ENCODE measurements at places on chromosomes 5 and 9.

DNA sequence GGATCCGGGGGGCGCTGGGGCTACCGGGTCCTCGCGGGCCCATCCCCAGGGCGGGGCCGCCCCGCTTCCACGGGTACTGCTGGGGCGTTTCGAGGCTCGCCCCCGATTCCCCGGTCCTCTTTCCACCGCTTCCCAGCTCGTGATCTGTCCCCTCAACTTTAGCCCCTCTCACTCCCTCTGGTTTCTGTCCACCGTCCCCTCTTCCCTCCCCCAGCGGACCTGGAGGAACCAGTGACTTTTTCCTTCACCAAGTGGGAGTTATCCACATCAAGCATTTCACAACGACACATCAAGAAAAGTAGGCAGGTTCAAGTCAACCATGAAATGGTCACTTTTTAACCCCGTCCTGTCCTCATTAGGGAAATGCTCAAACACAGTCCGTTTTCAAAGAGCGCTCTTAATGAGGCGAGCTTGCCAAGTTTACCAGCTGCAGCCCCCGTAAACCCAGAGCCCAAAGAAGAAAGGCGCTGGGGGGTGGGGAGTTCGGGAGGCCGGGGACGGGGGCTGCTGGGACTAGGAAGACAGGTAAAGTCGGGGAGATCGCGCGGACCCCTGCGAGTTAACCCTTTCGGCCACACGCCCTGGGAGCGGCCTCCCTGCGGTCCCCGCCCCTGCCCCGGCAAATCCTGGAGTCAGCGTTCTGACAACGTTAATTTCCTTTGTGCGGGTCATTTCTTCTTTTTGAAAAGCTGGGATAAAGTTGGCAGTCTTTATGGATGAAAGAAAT, 2.1 kb upstream of the NFIB start:
- DNase-seq: no peak

- no peak for DNase-seq
These were observed 75.0 kb downstream of the ADAMTS12 start for GRCh38 chr5:33816791-33817190.

DNA sequence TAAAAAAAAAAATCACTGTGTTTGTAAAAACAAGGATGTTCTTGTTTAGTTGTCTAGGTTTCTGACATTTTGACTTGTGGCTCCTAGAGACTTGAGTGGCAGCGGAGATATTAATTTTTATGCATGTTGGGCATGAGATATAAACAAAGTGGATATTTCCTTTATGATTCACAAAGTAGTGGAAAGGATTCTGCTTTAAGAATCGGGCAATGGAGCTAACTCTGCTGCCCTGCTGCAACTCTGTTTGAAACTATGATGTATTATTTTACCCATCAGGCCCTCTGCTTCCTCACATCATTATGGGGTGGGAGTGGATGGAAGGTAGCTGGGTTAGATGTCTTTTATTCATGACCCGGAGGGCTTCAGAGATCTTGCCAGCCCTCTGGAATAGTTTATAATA, 94.1 kb upstream of the CD180 start:
- DNase-seq: no peak

DNA sequence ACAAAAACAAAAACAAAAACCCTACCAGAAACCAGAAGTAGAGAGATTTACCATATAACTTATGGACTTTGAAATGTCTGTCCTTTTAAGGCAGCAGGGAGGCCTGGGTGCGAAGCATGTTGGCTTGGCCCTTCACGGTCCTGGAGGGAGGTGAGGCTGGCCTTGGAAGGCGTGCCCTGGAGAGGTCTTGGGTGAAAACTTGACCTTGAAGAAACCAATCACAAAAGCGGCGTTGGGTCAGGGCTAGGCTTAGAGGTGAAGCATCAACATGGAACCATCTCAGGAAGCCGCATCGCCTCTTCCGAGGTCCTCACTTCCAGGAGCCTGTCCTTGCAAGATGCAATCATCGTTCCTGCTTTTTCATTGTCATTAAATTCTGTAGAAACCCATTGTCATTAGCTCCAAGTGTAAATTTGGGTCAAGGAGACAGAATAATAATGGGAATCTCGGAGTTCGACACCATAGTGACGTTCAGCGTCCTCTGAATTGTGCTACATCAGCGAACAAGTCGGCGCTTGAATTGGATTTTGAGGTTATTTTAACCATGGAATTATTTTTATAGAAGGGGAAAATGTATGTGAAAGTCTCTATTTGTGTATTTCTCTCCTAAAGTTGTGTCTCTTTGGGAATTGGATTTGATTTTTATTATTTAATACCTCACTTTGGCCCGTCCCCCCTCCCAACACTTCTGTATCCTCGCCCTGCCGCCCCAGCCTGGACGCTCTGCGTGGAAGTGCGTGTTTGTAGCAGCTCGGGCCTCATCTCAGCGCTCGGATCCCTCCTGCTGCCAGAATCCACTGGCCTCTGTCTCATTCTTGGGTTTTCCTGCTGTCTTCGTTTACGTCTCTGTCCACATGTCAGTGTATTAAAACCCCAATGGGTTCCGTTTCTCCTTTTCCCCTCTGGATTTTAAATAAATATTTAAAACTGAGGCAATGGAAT, 11.1 kb upstream of the ORM1 start:
- no peak for DNase-seq

- DNase-seq: no peak
These were observed 332.0 kb downstream of the TMEM161B start for GRCh38 chr5:87936667-87937066.

GRCh38 chr9:99176527-99177013, 45.2 kb downstream of the ALG2 start:
- DNase-seq: no peak

DNA sequence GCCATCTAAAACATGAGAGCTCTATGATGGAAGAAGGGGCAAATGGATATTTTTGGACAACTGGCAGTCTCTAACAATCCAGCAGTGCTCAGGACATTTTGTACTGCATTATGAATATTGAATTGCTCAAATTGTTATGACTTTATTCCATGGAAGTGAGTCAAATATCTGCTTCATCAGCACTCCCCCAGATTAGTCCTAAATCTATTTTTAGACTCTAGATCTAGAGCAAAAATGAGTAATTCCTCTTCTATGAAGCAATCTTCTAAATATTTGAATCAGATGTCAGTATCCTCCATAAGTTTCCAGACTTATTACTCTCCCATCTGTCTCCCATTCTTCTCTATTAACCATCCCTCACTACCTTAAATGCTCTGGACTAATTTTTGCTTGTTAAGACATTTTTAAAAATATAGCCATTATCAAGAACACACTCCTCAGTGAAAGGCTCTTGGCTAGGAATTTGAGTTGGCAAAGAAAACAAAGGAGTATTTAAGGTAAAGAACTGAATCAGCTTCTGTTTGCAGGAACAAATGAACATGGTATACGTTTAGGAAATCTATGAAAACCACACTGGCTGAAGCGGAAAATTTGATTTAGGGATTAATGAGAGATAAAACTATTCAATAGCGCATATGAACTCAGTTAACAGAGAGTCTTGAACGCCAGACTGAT, 300.9 kb downstream of the MCTP1 start:
- DNase-seq: no peak

- DNase-seq: no peak
These were observed 10.0 kb upstream of the KIF12 start for GRCh38 chr9:114109124-114109523.

DNA sequence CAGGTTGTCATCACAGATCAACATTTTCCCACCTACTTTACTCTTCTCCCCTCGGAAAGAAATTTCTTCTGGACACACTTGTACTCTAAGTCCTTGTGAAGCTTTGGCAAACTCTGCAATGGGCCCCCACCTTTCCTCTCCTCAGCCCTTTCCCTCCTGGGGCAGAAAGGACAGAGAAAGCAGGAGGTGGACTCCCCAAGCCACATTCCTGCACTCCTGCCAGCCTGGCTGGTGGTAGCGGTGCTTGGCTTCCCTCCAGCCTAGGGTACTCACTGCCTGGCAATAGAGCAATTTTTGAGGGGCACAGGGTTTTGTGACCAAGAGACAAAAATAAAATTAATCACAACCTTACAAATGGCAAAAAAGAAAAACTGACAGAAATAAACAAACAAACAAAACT, 451.4 kb downstream of the ZSWIM6 start:
- no peak for DNase-seq

- DNase-seq: no peak
These were observed 147.8 kb upstream of the RAPGEF1 start for GRCh38 chr9:131887680-131888079.

DNA sequence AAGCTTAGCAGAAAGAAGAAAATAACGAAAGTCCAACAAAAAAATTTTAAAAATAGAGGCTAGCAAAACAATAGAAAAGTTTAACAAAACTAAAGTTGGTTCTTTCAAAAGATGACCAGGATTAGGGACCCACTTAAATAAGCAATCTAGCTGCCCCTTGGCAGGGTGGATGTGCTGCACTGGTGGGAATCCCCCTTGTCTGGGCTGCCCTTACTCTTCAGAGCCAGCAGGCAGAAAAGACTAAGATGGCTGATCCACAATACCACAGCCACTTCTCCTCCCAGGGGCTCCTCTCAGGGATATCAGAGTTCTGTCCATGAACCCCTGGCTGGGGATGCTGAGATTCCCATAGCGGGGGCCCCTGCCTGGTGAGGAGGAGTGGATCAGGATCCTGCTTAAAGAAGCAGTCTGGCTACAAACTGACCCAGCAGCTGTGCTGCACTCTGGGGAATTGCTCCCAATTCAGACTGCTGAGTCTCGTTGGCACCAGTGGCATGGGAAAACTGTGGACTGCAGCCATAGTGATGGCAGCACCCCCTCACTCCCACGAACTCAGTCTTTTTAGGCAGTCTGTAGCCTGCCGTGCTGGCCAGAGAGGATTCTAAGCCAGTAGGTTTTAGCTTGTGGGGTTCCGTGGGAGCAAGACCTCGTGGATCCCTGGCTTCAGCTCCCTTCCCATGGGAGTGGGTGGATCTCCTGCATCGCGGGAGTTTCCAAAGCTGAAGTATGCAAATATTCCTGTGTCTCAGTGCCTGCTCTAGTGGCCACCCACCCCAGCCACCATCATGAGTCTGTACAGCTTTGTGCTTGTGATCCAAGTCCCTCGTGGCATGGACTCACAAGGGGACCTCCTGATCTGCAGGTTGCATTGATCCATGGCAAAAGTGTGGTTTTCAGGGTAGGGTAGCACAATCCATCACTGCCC, 2.9 kb upstream of the INSL6 start:
- DNase-seq: peak; percentile 6

- DNase-seq: no peak
These were observed 4.7 kb downstream of the DNAI1 start for GRCh38 chr9:34463098-34463900.

- no peak for DNase-seq
These were observed 62.1 kb upstream of the CPEB4 start for GRCh38 chr5:173826086-173826427.

- no peak for DNase-seq
These were observed 875.4 kb upstream of the WWC1 start for GRCh38 chr5:167415779-167416746.

DNA sequence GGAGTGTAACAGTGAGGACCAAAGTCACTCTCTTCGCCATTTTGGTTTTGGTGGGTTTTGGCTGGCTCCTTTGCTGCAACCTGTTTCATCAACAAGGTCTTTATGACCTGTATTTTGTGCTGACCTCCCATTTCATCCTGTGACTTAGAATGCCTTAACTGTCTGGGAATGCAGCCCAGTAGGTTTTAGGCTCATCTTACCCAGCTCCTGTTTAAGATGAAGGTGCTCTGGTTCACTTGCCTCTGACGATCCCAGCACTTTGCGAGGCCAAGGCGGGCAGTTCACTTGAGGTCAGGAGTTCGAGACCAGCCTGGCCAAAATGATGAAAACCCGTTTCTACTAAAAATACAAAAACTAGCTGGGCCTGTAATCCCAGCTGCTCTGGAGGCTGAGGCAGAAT, 1.8 kb upstream of the CKS2 start:
- no peak for DNase-seq

DNA sequence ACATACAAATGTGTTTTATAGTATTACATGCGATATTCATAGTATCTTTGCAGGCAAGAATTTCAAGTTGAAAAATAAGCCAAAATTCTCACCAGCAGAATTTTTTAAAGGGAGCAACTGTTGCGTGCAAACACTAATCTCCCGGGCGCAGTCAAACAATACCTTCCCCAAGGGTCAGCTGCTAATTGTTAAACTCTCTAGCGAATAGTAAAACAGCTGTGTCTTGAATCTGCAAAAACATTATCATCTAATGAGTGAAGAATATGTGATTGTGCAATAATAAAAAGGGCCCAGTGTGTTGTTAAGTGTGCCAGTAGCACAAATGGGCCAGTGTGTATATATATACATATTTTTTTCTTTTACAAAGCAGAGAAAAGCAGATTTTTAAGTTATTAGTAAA, 131.4 kb downstream of the CCDC192 start:
- no peak for DNase-seq

GRCh38 chr9:37565661-37566618, 10.2 kb downstream of the FBXO10 start:
- no peak for DNase-seq

DNA sequence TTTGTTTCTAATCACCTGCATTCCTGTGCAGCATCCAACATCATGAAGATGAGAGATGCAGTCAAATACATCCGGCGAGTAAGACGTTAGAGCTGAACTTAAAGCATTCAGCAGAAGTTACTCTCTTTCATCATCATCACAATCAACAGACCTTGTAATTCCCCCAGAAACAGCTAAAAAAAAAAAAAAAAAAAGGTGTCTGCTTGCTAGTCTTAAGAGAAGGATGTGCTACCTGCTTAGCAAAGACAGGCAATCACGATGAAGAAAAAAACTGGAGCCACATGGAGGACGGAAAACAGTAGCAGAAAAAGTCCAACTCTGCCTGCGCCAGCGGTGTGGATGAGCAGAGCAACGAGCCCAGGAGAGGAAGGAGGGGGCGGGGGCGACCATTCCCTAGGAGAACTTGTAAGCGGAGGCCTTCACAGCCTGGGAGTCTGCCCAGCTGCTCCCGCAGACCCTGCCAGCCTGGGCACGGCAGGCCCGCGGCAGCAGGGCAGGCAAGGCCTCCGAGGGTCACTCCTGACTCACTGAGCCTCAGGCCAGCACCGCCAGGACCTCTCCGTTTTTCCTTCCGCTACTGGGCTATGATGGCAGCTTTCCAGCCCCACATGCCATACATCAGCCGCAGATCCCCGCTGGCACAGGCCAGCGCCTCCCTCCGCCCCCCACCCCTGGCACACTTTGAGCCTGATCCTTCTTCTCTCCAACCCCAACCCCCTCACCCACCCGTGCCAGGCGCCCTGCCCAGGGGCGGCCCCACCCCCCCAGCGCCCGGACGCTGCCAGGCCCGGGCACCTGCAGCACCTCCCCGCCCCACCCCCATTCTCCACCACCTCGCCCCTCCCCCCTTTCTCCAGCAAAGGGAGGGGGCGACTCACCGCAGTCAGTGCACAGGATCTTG, 1.4 kb downstream of the NRG2 start:
- peak; percentile 0 for DNase-seq

- no peak for DNase-seq
These were observed 670 bp downstream of the CCDC171 start for GRCh38 chr9:15553528-15553898.

- no peak for DNase-seq
These were observed 74.9 kb upstream of the LRRTM2 start for GRCh38 chr5:138949988-138950387.
